ENCODE measurements at places on chromosomes 7 and 10. TPM values are rescaled to one million over a fixed set of nuclear protein-coding genes. Genes with fewer than 3 reads are reported as not detected.

DNA sequence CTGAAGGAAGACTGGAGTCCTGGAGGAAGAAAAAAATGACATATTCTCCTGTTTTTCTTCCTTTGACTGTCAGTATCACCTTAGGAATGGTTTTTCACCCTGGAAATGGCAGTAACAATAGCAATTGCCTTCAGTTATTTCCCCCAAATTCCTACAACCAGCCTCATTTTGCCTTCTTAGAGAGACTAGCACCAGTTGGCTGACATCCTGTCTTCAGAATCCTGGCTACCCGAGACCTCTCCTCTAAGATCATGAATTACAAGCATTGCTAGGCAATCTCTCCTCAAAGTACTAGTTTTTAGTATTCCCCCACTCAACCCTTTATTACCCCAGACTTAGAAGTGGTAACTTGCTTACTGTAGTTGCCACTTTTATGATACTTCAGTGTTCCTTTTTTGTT is 53.4 kb downstream of the TAS2R16 start:
- no peak for DNase-seq

DNA sequence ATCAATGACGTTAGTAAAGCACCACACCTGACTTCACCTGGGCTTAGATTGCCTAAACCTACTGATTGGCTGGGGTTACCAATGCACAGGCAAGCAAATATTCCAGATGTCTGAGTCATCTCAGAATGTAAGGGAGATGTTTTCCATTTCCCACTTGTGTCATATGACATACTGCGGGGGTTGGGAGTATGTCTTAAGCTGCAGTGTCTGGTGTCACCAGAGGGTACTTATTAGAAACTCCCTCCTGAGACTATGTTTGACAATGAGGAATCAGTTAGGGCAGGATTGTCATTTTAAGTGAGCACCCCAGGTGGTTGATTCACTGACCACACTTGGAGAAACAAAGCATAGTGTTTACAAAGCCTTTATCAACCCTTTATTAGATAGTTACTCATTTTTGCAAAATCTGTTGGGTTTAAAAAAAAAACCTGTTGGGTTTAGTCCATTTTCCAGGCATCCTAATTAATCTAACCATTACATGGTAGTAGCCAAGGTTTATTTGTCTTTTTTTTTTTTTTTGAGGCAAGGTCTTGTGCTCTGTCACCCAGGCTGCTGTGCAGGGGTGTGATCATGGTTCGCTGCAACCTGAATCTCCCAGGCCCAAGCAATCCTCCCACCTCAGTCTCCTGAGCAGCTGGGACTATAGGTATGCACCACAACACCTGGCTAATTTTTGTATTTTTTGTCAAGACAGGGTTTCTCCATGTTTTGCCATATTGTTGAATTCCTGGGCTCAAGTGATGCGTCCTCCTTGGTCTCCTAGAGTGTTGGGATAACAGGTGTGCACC is 72.5 kb downstream of the CDK6 start:
- DNase-seq, result peak; percentile 86

LRMDA gene
- not detected for total RNA-seq

GRCh38 chr7:84088802-84089201 is 105.8 kb downstream of the SEMA3A start:
- no peak for DNase-seq

DNA sequence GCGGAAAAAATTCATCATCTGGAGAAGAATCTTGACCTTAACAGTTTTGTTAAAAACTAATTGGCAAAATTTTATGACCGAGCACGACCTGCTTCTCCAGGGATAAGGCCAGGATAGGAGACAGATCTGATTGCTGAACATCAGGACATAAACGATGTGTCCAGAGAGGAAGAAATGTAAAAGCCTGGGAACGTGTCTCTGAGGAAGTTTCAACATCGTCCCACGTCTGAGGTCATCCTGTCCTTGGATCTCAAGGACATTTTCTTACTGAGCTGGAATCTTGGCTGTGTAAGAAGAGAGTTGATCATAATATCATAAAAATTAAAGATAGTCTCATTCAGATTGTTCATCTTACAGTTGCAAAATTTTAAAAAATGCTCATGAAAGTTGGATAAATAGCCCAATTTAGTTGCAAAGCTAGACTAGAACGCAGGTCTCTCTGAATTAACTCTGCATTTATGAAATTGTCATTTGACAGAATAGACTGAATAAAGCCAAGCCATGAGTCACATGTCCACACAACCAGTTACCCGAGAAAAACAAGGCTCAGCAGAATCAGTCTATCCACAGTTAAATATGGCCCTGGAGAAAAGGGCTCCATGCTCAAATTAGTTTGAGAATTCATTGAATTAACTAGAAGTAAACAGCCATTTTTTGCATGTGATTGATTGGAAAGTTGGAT is 120.0 kb upstream of the EGFR start:
- DNase-seq, result no peak

All from HT1080 (cell line).